ENCODE measurements at places on chromosomes 13 and 19.
A peak's percentile ranks its signal among the peaks of the same experiment; 100 is the strongest.

- no peak for DNase-seq
Measured at GRCh38 chr13:25132751-25133390, 36.9 kb downstream of the PABPC3 start.

DNA sequence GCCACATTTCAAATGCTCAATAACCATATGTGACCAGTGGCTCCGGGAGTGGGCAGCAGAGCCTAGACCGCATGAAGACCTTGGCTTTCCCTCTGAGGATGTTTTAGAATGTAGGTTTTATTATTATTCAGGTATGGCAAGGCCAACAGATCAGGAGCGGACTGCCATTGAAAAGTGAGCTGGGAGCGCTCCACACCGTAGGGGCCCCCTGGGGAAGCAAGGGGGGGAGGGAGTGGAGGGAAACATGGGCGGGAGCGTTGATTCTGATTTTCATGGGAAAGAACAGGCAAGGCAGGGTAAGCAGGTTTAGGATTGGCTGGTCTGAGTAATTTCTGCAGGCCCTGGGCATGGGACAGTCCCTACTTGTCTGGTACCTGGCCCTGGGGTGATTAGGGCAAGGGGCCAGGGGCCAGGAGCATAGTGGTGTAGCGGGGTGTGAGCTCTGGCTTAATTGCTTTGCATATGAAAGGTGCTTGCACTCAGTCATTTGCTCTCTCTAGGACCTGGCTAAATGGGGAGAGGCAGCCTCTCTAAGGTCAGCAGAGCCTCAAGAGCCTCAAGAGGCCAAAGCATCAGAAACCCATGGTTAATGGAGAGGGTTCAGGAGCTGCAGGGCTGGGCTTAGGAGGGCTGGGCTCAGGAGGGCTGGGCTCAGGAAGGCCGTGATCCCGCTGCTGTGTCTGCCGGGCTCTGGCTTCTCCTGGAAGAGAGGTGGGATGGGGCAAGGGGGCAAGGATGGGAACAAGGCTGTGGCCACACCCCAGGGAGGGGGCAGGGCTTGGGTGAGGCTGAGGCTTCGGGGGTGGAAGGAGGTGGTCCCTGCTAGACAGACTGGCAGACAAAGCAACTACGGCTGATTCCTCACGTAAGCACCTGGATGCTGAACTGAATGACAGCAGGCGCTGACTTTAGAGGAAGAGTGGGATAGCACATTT is 82.0 kb upstream of the WASF3 start:
- DNase-seq = no peak

GRCh38 chr13:40452038-40452666 is 214.3 kb downstream of the FOXO1 start:
- DNase-seq = no peak

GRCh38 chr13:22081430-22081829 is 410.6 kb downstream of the FGF9 start:
- peak; percentile 61 for DNase-seq

DNA sequence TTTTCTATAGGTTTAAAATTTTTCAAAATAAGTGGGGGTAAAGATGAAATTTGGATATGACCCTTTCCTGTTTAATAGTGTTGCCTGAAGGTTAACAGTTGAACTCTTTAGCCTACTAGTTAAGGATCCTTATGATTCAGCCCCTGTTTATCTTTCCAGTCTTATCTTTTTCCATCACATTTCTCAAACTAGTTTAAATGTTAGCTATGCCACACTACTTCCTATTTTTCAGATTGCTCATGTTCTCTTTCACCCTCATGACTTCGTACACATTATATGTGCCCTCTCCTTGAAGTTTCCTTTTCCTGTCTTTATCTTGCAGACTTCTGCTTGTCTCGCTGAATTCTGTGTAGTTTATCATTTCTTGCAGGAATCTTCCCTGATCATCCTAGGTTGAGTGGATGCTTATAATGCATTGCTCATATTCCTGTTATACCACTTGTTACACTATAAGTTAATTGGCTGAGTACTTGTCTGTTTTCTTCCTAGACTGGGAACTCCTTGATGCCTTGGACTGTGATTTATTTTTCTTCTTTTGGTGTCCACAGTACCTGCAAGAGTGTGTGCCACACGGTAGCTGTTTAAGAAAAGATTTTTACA is 86.7 kb downstream of the FNDC3A start:
- no peak for DNase-seq

GRCh38 chr19:12833738-12834565 is 427 bp downstream of the RTBDN start:
- peak; percentile 78 for DNase-seq

DNA sequence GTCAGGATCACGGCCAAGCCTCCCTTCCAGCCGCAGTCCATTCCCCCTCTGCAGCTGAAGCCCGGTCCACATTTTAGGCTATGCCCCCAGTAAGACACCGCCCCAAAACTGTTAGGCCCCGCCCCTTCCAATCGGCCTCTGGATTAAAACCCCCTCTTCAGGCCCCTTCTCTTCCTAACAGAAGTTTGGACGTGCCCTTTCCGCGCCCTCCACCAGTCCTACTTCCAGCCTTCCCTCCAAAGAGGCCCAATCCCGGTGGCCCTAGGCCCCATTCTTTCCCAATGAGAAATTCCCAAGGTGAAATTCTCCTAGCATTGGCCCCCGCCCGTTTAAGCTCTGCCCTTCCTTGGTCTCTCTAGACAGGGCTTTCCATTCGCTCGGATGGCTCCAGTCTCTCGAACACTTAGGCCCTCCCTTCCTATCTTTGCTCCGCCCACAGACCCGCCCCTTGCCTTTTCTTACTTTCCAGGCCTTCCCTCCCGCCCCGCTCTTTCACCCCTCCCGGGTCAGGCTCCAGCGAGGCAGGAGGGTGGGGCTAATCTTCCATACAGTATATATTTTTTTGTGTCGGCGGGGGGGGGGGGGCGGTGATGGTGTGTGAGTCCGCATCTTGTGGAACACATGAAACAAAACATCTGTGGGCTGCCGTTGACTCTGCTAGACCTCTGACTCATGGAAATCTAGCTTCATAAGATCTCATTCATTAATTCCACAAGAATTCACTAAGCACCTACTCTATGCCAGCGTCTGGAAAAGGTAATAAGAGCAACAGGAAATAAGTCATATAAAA is 13.6 kb downstream of the LTBP4 start:
- peak; percentile 83 for DNase-seq

- no peak for DNase-seq
Measured at GRCh38 chr13:22050951-22051563, 380.2 kb downstream of the FGF9 start.

DNA sequence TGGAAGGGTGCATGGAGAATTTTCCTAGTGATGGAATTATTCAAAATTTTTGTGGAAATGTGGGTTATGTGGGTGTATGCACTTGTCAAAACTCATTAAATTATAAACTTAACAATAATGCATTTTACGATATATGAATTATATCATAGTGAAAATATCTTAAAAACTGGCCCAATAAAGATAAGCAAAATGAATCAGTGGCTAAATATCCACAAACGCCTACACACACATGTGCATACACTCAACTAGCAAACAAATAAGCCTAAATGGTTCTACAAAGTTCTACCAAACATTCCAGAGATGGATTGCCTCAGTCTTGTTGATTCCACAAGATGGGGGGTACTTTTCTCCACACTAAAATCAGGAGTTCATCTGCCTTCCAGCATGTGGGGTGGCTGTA is 349.5 kb downstream of the TSHZ3 start:
- no peak for DNase-seq

DNA sequence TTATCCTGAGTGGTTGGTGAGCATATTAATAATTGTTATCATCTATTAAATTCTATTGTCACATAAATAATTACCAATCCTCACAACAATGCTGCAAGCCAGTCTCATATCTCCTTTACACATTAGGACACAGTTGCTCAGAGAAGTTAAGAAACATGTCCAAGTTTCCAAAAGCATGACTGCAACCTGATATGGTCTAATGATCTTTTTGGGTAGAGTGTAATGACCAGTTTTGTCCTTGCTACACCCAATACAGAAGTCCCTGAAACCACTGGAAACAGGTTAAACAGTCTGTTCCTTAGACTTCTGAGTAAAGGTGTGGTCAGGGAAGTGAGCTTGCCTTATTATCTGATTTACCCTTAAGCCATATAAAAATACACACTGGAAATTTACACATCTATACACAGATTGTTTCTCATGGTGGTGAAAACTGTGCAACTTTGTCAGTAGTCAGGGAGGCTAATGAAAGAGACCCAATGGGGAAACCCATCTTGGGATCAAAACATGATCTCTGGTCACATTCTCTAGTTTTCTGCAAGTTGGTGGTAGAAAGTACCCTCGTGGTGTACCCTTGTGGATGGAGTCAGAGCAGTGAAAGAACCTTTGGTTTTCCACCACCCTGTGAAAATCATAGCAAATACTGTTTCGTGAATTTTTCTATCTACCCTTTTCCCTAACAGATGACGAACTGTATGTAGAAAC is 146.0 kb upstream of the KLF12 start:
- DNase-seq = no peak

GRCh38 chr19:4075373-4075772 is 8.7 kb upstream of the ZBTB7A start:
- no peak for DNase-seq

DNA sequence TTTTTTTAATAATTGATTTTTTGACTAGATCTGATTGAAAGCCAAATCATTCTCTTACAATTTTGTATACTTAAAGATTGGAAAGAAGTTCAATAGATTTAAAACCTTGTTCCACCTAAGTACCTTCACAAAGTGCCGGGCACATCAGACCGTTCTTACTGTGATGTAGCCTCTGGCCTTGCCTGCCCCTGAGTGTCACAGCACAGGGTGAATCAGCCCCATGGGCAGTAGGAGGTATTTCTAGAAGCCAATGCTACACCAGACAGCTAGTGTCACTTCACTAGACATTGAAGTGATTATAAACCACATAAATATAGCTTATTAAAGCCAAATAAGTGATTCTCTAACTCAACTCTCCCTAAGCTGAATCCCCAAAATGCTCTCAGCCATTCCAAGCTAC is 131.3 kb downstream of the LACC1 start:
- DNase-seq = no peak

DNA sequence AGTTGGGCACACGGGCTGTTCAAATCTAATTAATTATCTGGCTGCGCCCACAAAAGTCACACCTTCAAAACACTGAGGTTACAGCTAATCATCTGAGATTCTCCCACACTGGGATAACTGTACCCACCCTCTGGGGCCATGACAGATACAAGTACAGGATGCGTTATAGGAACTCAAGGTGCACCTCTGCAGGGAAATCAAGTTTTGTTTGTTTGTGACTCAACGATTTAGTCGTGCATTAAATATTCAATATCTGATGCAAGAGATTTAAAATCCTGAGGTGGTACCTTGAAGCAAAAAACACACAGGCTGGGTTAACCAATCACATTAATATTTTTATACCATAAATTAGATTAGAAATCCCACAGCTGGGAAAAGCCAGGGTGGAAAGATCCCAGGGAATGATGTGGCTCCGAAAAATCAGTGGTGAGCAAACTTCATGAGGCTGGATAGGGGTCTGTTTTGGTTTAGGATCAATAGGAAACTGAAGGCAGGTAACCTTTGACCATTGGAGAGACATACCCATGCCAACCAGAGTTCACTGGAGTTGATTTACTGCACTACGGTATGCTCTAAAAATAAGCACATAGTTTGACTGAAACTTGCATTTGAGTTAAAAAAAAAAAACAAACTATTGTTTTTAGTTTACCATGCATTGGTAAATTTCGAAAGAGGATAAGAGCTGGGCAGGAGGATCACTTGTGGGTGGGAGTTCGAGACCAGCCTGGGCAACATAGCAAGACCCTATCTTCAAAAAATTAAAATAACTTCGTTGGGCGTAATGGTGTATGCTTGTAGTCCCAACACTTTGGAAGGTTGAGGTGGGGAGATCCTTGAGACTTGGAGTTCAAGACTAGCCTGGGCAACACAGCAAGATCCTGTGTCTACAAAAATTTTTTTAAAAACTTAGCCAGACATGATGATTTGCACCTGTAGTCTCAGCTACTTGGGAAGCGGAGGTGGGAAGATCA is 23.9 kb upstream of the CEBPG start:
- DNase-seq = no peak

- DNase-seq = no peak
Measured at GRCh38 chr19:6041071-6041470, 63.1 kb upstream of the RANBP3 start.

DNA sequence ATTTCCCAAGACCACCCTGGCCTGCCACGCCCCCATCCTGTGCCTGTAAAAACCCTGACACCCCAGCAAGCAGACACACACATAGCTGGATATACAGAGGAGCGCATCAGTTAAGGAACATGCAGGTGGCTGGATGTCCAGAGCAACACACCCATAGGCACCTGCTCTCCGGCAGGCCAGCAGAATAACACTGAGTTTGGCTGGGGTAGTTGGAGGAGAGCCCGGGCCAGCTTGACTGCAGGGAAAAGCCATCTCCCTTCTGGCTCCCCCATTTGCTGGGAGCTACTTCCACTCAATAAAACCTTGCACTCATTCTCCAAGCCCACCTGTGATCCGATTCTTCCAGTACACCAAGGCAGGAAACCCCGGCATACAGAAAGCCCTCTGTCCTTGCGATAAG is 8.9 kb downstream of the RASL11A start:
- no peak for DNase-seq

DNA sequence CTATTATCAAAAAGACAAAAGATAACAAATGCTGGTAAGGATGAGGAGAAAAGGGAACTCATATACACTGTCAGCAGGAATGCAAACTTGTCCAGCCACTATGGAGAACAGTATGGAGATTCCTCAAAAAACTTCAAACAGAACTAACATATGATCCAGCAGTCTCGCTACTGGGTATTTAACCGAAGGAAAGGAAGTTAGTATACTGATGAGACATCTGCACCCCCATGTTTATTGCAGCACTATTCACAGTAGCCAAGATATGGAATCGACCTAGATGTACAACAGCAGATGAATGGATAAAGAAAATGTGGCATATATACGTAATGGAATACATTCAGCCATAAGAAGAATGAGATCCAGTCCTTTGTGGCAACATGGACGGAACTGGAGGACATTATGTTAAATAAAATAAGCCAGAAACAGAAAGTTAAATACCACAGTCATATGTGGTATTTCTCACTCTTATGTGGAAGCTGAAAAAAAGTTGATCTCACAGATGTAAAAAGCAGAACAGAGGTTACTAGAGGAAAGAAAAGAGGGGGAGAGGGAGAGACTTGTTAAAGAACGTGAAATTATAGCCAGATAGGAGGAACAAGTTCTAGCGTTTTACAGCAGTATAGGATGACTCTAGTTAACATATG is 83.2 kb downstream of the RUBCNL start:
- DNase-seq = no peak

DNA sequence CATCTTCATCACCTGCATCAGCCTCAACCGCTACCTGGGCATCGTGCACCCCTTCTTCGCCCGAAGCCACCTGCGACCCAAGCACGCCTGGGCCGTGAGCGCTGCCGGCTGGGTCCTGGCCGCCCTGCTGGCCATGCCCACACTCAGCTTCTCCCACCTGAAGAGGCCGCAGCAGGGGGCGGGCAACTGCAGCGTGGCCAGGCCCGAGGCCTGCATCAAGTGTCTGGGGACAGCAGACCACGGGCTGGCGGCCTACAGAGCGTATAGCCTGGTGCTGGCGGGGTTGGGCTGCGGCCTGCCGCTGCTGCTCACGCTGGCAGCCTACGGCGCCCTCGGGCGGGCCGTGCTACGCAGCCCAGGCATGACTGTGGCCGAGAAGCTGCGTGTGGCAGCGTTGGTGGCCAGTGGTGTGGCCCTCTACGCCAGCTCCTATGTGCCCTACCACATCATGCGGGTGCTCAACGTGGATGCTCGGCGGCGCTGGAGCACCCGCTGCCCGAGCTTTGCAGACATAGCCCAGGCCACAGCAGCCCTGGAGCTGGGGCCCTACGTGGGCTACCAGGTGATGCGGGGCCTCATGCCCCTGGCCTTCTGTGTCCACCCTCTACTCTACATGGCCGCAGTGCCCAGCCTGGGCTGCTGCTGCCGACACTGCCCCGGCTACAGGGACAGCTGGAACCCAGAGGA is 2.6 kb downstream of the P2RY11 start:
- DNase-seq = no peak

- peak; percentile 48 for DNase-seq
Measured at GRCh38 chr19:28358633-28359032, 854.3 kb downstream of the UQCRFS1 start.
